ENCODE measurements at places on chromosomes 4 and X.

GRCh38 chr4:89221167-89221867, 86.3 kb downstream of the GPRIN3 start:
- no peak for DNase-seq

DNA sequence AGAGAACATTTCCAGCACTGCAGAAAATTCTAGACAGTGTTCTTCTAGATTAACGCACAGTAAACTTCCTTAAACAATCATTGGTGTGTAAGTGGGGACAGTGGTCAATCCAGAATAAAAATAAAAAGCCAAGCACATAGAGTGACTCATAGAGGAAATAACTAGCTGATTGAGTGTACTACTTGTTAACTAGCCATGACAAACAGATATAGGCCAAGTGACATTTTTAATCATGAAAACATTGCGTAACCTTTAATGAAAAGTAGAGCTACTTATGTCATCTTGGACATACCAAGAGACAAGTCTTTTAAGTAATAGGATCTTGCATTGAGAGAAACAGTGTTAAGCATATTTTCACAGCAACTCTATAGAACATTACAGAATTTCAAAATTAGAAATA, 233.9 kb upstream of the MAB21L2 start:
- DNase-seq: no peak

DNA sequence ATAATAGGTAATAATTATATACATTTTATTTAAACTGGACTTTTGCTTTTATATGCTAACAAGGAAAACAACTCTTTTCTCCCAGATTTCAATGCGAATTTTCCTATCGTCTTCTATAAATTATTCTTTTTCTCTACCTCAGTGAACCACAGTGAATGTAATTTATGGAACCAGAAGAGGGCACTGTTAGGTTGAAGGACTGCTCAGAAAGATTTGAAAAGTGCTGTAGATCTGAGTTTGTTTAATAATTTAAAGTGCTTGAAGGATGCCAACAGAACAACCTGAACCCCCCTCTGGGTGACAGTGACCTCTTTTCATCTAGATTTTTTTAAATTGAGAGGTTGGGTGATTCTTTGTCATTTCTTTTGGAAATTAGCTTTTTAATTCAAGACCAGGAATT, 54.9 kb downstream of the PHOX2B start:
- DNase-seq: no peak

DNA sequence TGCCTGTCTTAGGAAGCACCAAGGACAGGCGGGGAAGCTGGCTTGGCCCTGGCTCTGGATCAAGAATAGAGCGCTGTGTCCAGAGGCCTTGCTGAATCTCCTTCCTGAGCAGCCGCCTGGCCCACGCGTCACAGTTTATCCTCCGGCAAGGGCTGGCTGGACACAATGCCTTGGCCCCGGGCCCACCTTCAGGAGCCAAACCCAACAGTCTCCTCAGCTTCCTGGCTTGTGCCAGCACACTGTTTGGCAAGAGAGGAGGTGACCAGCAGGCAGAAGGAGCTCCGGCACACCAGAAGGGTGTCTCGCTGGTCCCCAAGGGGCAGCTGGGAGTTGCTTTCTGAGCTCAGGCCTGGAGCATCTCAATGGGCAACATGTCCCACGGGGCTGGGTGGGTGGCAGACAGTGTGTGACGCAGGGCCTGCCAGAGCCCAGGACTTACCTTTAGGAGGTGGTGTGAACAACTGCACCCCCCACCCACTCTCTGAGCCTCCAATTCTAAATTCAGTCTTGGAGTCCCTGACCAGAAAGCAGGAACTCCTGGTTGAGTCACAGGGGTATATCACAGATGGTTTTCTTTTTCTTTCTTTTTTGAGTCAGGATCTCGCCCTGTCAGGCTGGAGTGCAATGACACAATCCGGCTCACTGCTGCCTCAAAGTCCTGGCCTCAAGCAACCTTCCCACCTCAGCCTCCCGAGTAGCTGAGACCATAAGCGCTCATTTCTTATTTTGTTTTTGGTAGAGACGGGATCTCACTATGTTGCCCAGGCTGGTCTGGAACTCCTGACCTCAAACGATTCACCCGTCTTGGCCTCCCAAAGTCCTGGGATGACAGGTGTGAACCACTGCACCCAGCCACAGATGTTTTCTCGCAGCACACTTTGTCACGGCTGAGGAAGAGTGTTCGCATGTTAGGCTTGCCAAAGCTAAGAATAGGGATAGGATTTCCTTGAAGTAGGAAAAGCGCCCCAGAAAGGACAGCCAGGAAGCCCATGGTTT, 361.2 kb downstream of the BCOR start:
- no peak for DNase-seq

DNA sequence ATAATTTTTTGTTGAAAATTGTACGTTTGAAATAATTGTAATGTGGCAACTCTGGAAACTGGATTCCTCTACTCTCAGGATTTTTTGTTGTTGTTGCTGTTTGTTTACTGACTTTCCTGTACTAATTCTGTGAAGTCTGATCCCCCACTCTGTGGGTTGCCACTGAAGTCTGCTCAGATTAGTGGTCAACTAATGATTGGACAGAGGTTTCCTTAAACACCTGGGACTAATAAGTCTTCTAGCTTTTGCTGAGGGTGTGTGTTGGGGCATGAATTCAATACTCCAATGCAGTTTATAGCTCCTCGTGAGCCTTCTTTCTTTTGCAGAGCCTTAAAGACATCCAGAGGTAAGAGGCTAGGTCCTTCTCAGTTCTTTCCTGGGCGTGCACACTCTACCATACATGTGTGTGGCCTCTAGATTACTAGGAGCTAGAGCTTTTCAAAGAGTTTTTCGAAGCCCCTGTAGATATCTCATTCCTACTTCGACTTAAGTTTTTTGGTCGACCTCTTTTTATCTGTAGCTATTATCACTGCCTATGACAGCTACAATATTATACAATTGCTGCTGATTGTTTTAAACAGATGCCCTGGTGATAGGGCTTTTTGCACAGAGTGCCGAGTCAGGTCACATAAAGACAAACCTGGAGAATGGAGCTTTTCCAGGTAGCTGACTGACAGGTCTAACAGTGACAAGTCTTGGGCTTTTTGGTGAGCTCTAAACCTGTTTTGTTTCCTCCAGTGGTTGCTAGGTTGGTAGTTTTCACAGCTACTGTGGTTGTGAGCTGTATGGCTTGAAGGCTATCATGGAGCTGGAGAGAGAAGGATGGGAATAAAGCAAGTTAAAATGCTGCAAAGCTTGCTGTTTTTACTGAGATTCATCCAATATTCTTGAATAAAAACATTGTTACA, 34.0 kb downstream of the BMP2K start:
- no peak for DNase-seq

DNA sequence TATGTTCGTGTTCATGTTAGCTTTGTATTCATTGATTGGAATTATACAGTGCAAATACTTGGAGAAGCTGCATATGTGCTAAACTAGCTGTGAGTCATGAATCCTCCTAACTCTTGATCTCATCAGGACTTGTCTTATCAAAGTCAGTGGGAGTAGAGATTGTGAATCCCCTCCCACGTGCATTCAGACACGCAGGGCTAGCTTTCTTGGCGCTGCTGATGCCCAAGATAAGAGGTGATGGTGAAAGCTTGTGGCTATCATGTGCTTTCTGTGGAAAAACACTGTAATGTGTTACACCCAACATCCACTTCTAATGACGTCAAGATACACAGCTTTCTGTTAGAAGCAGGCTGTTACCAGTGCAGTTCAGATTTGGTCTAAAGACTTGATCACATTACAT, 348.7 kb upstream of the HAND2 start:
- no peak for DNase-seq

DNA sequence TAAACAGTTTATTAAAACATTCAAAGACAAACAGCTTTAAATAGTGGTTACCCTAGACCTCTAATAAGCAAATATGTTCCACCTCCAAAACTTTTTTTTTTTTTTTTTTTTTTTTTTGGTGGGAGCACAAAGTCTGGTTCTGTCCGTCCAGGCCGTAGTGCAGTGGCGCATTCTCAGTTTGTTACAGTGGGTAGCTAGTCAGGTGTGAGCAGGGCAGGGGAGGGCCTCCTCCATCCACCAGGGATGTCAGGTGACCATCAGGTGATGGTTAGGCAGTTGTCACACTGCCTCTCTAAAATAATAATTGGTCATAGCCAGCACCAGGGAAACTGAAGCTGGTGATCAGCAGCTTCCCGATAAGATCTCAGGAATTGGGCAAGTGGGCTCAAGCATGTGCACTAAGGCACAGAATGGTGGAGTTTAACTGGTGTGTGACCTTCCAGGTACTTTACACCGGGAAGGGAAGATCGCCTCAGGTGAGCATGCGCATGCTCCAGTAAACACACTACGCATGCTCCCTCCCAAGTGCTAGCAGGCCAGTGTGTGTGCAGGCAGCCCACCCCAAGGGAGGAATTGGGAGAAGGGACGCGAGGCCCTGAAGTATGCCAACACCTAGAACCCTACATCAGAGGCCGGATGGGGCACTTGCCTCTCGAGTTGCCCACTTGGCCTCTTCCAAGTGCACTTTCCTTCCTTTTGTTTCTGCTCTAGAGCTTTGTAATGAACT, 27.2 kb downstream of the TNIP2 start:
- DNase-seq: no peak
